ENCODE measurements at places on chromosomes 5 and 9.

DNA sequence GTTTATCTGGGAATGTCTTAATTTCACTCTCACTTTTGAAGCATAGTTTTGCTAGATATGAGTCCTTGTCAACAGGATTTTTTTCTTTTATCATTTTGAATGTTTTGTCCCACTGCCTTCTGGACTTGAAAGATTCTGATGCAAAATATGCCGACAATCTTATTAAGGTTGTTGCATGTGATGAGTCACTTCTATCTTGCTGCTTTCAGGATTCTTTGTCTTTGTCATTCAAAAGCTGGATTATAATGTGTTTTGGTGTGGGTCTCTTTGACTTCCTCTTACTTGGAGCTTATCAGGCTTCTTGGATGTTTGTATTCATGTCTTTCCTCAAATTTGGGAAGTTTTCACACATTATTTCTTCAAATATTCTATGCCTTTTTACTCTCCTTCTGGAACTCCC lies 33.8 kb downstream of the PLEKHG4B start:
- no peak for DNase-seq

GRCh38 chr5:77086368-77086688 lies 757 bp downstream of the ZBED3 start:
- no peak for DNase-seq

- no peak for DNase-seq
These were observed 202.6 kb downstream of the SEMA5A start for GRCh38 chr5:9343146-9343850.

DNA sequence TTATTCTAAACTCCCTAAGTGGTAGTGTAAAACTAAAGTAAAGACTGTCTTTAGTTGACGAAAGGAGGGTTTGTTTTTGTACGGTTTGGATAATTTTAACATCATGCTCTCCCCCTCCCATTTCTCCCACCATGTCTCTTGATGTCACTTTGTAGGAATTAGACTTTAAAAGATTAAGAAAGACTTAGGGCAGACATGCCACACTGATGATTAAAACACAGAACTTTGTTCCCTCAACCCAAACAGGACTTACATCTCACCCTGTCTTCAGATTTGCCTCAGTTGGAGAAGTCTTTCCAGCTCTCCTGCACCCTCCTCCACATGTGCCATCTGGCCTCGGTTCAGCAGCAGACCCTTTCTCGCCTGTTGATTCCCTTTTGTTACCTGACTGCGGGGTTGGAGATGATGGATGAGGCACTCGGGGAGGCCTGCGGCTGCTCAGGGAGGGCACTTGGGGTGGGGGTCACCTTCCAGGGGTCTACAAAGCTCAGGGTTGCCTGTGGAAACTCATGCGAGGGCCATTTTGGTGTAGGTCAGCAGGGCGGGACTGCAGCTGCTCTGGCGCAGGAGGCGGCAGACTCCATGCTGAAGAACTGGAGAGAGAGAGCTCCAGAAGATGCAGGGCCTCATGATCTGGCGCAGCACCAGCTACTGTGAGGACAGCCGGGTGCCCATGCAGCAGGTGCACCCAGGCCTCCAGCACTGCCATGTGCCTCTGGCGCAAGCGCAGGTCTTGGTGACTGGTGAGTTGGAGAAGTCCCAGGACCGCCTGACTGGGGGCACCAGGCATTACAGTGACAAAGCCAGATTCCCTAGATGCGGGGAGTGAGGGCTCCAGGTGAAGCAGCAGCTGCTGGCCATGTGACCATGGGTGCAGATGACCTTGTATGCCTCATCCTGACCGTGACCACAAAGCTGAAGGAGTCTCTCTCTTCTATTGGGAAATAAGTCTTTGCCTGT lies 24.5 kb upstream of the EXOC3 start:
- no peak for DNase-seq
